BE2C (cell line): ENCODE measurements at places on chromosomes 4 and X.

DNA sequence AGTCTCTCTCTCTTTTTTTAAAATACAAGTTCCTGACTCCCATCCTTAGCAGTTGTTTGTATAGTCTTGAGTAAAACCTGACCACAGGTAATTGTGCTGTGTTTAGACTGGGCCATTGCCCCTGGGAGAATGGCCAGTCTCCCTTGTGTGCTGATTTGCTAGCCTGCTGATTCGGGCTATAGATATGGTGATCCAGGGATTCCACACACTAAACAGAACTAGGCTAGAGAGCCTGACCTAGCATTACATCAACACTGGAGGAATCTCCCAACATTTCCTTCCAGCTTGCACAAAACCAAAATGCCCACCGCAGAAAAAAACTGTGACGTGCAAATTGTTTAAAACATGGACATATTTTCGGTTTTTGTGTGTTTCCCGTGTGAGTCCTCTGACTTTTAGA, 5.1 kb downstream of the UPRT start:
- DNase-seq = no peak

DNA sequence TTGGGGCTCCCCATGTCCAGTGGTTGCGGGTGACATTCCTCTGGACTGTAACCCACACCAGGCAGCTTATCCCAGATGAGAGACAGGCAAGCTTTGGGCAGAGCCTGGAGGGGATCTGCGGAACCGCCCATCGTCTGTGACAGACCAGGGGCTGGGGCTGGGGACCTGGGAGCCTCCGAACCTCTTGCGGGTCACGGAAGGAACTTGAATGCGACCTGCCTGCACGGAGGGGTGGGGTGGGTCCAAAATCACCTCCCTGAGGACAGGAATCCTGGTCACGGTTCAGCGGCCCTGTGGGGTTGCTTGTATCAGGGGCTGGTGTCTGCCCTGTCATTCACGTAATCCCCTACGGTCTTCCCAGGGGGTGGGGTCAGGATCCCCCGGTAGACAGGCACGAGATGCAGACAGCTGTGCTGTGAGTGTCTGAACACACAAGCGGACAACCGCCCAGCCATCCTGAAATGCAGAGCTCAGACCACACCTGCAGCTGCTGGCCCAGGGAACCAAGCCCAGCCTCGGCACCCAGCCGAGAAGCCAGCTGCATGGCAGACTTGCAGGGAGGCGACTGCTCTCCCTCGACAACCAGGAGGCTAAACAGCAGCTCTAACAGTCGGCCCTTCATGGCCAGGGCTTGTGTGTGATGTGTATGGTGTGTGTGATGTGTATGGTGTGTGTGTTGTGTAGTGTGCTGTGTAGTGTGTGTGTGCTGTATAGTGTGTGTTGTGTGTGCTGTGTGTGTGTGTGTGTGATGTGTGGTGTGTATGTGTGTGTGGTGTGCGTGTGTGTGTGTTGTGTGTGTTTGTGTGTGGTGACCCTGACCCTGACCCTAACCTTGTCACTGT, 105.9 kb upstream of the ADRA2C start:
- DNase-seq = peak; percentile 63

GRCh38 chr4:82688091-82688795, 110.4 kb downstream of the SCD5 start:
- DNase-seq = no peak

- DNase-seq = no peak
These were observed 27.2 kb downstream of the NOP14 start for GRCh38 chr4:2935762-2936743.

GRCh38 chr4:17636341-17636695, 21.9 kb downstream of the MED28 start:
- no peak for DNase-seq

GRCh38 chr4:27267339-27267969, 406.8 kb downstream of the STIM2 start:
- no peak for DNase-seq

GRCh38 chrX:138858438-138858837, 146.9 kb upstream of the FGF13 start:
- no peak for DNase-seq

- no peak for DNase-seq
These were observed 942.3 kb upstream of the SLIT2 start for GRCh38 chr4:19309378-19309777.

DNA sequence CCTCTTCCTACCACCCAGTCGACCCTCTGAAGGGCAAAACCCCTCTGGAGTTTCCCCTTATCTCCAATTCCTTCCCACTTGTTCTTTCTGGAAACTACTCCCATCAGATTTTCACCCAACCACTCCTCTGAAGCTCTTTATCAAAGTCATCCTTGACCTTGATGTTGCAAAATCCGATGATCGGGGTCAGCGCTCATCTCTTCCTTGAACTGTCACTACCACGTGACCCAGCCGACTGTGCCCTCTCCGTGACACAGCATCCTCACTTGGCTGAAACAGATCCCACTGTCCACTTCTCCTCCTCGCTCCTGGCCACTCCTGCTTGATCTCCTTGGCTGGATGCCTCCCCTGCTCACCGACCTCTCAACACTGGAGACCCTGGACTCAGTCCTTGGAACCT, 1.1 kb downstream of the CFAP99 start:
- DNase-seq = no peak

GRCh38 chr4:147682755-147683154, 1.2 kb downstream of the PRMT9 start:
- DNase-seq = no peak

GRCh38 chr4:123661080-123661737, 264.6 kb downstream of the SPRY1 start:
- no peak for DNase-seq

- DNase-seq = peak; percentile 22
These were observed at the start of gene LONRF3 for GRCh38 chrX:118974088-118974907. Gene LONRF3 (plus strand): TSS chrX:118974618. CDS start chrX:118974781, 163 bp downstream.

DNA sequence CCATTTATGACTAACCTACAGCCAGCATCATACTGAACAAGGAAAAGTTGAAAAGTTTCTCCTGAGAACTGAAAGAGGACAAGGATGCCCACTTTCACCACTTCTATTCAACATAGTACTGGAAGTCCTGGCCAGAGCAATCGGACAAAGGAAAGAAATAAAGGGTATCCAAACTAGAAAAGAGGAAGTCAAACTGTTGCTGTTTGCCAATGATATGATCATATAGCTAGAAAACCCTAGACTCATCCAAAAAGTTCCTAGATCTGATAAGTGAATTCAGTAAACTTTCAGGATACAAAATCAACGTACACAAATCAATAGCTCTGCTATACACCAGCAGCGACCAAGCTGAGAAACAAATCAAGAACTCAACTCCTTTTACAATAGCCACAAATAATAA, 64.5 kb downstream of the CENPC start:
- no peak for DNase-seq

DNA sequence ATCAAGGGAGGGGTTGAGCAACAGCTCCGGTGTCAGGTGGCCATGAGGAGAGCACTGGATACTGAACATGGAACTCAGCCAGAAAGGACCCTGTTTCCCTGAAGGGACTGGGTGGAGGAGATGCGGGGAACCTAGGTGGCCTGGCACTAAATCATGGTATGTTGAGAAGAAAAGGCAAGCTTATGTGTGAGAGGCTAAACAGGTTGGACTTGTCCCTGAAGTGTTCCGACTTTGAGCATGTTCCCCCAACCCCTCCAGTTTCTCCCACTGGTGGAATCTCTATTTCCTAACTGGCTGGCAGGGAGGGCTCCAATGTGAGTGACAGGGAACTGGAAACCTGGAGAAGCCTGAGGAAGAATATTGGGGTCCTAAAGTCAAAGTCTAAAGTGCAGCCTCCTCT, 69.5 kb downstream of the PLAC1 start:
- DNase-seq = no peak

DNA sequence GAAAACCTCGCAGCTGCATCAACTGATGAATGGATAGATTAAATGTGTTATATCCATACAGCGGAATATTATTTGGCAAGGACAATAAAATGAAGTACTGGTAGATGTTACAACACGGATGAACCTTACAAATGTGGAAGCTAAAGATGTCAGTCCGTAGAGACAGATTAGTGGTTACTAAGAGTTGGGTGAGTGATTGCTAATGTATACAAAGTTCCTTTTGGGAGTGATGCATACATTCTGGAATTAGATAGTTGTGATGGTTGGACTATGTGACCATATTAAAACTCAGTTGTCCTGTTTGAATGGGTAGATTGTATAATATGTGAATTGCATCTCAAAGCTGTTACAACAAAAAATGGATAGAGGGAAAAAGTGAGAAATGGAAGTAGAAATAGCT, 2.8 kb downstream of the FIP1L1 start:
- DNase-seq = no peak
